Choroid plexus epithelial cell (primary cell): ENCODE measurements at places on chromosomes 11 and 22.

- peak; percentile 74 for DNase-seq
These were observed 14.7 kb upstream of the MFRP start for GRCh38 chr11:119361056-119361787.

- DNase-seq, result peak; percentile 6
These were observed 169.4 kb upstream of the SYT13 start for GRCh38 chr11:45455536-45455935.

GRCh38 chr11:77726524-77726923 lies 88.9 kb upstream of the CLNS1A start:
- no peak for DNase-seq

GRCh38 chr11:127203490-127203889 lies 202.9 kb upstream of the KIRREL3 start:
- DNase-seq, result no peak

GRCh38 chr11:74100735-74101134 lies 70.1 kb downstream of the C2CD3 start:
- no peak for DNase-seq

GRCh38 chr22:23675502-23676415 lies 15.1 kb upstream of the RGL4 start:
- DNase-seq, result peak; percentile 16

- DNase-seq, result no peak
These were observed 914.4 kb upstream of the TENM4 start for GRCh38 chr11:80355251-80355650.

GRCh38 chr11:10898003-10898762 lies 40.3 kb upstream of the ZBED5 start:
- no peak for DNase-seq

DNA sequence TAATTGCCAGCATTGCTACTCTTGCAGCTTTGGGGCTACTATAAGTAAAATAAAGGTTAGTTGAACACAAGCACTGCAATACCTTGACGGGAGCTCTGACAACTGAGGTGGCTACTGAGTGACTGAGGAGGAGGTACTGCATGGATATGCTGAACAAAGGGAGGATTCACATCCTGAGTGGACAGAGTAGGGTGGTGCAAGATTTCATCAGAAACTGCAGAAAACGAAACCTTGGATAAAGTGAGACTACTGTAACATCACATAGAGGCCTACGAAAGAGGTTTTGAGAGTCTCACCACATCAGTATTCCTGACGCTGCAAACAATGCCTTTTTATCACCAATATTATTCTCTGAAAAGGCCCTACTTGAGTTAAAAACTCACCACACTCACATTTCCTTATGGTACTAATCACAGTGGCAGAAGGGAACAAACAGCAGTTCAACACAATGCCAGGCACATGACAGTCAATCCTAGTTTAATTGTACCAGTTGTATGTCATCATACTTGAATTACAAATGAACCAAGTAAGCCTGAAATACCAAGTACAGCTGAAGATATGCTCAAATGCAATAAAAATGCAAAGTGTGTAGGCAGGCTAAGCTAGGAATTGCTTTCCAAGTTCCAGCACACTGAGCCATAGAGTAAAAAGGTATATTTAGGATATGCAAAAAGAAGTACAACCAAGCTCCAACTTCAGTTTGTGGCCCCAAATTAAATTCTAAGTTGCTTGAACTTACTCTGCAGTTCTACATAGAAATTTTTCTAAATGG lies 4.0 kb upstream of the GPR83 start:
- no peak for DNase-seq

DNA sequence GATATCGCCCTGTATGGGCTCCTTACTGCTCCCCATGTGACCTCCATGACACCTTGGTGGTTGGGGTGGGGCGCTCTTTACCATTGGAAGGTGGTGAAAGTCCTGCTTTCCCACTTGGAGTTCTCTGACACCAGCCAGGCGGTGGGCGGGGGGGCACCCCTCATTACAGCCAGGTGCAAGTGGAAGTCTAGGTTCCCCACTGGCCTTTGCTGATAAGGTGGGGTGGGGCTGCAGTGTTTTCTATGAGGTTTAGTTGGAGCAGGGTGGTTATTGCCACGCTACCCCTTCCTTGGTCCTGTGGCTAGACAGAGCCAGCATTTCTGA lies 5.5 kb upstream of the SLC37A2 start:
- no peak for DNase-seq

- DNase-seq, result no peak
These were observed 79.2 kb upstream of the OR5AK2 start for GRCh38 chr11:56909563-56909962.

GRCh38 chr11:92035488-92035887 lies 189.1 kb upstream of the FAT3 start:
- no peak for DNase-seq

DNA sequence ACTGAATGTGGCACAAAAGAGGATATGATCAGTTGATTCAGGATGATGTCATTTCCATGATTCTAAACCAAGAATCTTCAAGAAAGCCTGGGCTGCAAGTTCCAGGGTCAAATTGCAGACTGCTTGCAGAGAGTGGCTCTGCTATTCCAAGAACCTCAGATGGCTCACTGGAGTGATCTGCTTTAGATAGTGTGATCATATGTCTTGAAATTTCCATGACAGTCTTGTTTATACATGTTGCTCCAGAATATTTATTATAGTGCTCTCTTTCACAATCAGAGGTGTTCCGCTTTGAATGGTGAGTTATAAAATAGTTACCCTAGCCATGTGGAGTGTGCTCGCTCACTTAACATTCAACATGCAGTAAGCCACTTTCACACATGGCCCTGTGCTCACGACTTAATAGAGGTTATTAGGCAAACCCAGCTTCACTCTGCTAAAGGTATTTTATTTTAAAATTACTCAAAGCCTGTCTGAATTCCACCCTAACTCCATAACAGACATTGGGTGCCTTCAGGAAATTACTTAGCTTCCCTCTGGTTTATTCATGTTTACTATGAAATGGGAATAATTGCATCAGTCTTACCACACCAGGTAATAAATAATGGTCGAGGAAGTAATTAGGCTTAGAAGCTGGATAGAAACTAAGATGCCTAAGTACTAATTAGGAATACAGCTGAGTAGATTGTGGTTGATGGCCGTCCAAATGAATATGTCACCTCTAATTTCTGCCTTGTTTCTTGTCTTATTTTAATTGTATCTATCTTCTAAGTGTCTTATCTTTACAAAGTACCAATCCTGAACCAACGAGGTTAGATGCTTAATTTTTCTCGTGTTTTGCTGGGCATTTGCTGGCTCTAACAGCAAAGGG lies 187.9 kb downstream of the ETS1 start:
- DNase-seq, result peak; percentile 85

- no peak for DNase-seq
These were observed 12.0 kb upstream of the TMPRSS13 start for GRCh38 chr11:117941163-117941707.

GRCh38 chr22:31046539-31047226 lies 34.4 kb upstream of the SMTN start:
- peak; percentile 86 for DNase-seq

- no peak for DNase-seq
These were observed 1.4 kb downstream of the CHRNA10 start for GRCh38 chr11:3669742-3670183.

DNA sequence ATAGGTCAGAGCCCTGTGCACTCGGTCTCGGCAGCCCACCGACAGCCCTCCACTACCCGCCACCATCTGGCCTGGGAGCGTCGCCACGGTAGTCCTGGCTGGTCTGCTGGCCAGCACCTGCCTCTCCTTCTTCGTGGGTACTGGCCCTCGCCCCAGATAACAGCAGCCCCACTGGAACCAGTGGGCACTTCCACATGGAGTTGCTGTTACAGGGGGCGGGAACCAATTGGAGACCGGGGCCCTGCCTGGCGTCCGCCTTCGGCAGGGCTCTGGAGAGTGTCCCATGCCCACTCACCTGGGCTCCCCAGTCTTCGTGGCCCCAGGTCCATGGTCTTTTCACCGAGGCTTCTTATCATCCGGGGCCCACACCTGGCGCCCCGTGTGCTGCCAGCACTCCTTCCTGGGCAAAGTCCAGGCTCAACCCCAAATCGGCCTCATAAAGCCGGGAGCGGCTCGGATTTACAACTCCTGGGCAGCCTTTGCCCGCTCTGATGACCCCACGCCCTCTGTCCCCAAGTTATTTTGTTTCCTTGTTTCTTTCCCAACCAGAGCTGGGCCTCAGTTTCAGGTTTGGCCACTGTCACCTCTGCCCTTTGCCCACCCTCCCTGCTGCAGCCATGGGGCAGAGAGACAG lies 12.9 kb upstream of the EHD1 start:
- DNase-seq, result no peak

- DNase-seq, result no peak
These were observed 1308.3 kb downstream of the TBC1D22A start for GRCh38 chr22:48070760-48071159.

- DNase-seq, result no peak
These were observed 10.7 kb downstream of the OLFML1 start for GRCh38 chr11:7495882-7496551.
